ENCODE measurements at places on chromosomes 11 and 22.

DNA sequence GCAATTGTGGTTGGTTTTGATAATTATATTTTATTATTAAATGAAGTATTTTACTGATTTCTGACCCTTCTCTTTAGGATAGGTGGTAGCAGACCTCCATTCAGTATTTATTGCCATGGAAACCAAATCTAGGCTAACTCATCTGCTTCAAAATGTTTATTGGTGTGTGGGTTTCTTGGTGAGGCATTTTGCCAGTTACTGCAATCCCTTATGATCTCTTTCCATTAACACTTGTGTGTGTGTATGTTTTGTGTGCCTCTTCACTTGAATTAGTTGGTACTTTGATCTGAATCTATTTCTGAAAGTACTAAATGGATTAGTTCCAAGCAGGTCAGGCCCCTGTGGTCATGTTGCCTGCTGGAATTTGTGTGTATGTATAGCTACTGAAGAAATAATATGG, 184.4 kb upstream of the C11orf87 start:
- no peaks in the 10 kb centered on the region for H3K27me3 ChIP-seq
- no peak overlapping the region for H3K27ac ChIP-seq
- no peaks in the 10 kb centered on the region for H3K36me3 ChIP-seq
- no peak for DNase-seq

- no peak overlapping the region for H3K27ac ChIP-seq
- DNase-seq = no peak
Measured at GRCh38 chr11:111476366-111476765, 35.8 kb downstream of the BTG4 start.

- H3K27ac ChIP-seq = no peak overlapping the region
- no peak overlapping the region for H3K4me3 ChIP-seq
- no peak for DNase-seq
- H3K4me1 ChIP-seq = no peaks in the 10 kb centered on the region
- no peaks in the 10 kb centered on the region for H3K27me3 ChIP-seq
Measured at GRCh38 chr11:83864412-83865057, 578.4 kb upstream of the CCDC90B start.

DNA sequence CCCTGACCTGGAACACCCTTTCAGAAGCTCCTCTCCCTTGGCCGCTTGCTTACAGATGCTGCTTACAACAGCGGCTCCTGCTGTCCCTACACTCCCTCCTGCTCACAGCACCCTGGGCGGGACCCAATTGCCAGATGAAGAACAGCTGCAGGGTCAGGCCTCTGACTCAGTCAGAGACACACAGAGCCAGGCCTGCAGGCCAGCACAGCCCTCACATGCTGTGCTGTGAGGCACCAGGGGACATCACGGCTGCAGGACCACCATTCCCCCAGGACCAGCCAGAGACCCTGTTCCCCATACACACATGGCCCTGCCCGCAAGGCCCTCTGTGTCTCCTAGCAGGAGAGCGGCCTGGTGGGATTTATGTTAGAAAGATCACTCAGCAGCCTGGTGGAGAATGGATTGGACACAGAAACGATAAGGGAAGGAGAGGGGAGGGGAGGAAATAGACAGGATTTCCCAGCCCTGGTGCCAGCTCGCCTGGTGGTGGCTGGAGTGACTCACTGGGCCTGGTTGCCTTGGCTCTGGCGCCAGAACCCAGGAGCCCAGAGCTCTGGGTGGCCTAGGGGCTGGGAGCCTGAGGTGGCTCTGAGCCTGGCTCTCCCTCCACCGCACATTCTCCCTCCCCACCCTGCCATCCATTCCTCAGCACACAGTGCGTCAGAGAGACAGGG, 6.7 kb downstream of the CAPN5 start:
- H3K36me3 ChIP-seq = no peaks in the 10 kb centered on the region
- H3K4me3 ChIP-seq = no peak overlapping the region
- no peak for DNase-seq
- H3K27me3 ChIP-seq = no peaks in the 10 kb centered on the region
- peaks cover 9% of the 10 kb centered on the region for H3K4me1 ChIP-seq

DNA sequence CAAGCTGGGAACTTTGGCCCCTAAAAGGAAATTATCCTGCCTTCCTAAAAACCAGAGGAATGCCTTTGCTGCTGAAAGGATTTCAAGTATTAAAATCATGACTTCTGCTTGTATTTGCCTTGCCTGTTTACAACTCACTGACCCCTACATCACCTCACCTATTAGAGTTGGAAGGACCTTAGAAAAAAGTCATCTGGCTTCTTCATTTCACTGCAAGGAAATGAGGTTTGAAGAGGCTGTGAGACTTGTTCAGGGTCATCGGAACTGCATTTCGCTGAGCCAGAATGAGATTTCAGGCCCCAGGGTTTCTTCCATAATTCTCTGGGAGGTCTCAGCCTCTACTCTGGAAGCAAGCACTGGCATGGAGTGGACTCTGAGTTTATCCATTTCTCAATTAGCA, 304.1 kb downstream of the BUD13 start:
- no peaks in the 10 kb centered on the region for H3K4me1 ChIP-seq
- DNase-seq = no peak
- H3K27me3 ChIP-seq = peaks cover 14% of the 10 kb centered on the region

GRCh38 chr22:35726933-35727332, 9.3 kb downstream of the APOL5 start:
- DNase-seq = no peak
- H3K27me3 ChIP-seq = no peaks in the 10 kb centered on the region
- no peak overlapping the region for H3K27ac ChIP-seq
- H3K36me3 ChIP-seq = no peaks in the 10 kb centered on the region
- H3K4me3 ChIP-seq = no peak overlapping the region

DNA sequence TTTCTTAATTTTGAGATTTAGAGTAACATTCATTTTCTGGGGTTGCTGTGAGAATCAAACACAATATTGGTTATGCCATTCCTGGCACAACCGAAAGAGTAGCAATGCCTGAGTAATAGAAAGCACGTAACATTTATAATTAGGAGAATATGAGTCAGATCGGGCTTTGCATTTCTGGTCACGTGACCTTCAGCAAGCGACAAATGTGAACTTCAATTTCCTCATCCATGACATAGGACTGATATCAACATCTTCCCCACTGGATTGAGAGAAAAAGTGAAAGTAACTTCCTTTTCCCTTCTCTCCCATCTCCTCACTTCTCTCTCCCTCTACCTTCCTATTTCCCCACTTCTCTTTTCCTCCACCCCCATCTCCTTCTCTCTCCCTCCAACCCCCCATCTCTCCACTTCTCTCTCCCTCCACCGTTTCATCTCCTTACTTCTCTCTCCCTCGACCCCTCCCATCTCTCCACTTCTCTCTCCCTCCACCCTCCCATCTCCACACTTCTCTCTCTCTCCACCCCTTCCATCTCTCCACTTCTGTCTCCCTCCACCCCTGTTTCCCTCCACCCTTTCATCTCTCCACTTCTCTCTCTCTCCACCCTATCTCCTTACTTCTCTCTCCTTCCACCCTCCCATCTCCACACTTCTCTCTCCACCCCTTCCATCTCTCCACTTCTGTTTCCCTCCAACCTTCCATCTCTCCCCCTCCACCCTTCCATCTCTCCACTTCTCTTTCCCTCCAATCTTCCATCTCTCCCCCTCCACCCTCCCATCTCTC, 33.5 kb upstream of the CAT start:
- H3K27ac ChIP-seq = no peak overlapping the region
- H3K4me3 ChIP-seq = no peak overlapping the region
- no peaks in the 10 kb centered on the region for H3K36me3 ChIP-seq

GRCh38 chr22:23144932-23145877, at the start of gene RAB36:
TSS of gene RAB36 (plus strand) at chr22:23145477. CDS start at chr22:23146617, 1,140 bp downstream.
- H3K36me3 ChIP-seq = no peaks in the 10 kb centered on the region
- H3K27me3 ChIP-seq = no peaks in the 10 kb centered on the region
- peaks cover 3% of the 10 kb centered on the region for H3K4me1 ChIP-seq
- peak within 1 kb of the TSS; percentile 51 for H3K27ac ChIP-seq
- peak within 1 kb of the TSS; percentile 50 for H3K4me3 ChIP-seq

DNA sequence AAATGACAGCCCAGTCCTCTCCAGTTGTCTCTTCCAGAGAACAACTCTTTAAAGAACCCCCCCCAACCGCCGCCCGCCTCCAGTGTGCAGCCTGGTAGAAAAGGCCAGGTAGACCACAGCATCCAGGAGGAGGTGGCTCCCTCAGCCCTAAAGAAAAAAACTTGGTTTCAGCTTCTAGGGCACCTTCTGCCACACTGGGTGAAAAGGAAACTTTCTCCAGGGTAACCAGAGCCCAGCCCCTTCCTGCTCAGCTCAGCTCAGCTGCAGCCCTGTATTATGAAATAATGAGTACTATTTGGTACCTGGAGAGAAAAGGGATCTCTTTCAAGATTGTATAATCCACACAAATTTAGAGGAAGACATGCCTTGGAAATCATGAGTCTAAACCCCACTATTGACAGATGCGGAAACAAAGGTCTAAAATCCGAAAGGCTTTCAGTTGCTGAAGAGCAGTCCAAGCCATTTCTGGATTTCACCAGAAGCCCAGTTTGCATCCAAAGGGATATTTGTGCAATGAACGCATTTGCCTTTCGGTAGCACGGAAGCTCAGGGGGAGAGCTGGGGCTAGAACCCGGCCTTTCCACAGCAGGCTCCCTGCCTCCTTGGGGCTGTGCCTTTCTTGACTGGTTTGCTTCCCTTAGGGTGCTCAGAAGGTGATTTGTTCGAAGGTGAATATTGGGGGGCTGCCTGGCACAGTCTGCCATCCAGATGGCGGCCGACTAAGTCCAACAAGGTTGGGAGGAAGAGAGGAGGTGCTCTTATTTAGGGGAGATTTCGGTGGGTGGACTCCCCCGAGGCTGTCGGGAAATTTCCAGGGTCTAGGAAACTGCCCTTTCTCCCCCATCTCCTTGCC, 3.3 kb downstream of the FXYD6 start:
- H3K4me3 ChIP-seq = no peak overlapping the region
- H3K27ac ChIP-seq = no peak overlapping the region
- H3K36me3 ChIP-seq = no peaks in the 10 kb centered on the region
- DNase-seq = no peak

DNA sequence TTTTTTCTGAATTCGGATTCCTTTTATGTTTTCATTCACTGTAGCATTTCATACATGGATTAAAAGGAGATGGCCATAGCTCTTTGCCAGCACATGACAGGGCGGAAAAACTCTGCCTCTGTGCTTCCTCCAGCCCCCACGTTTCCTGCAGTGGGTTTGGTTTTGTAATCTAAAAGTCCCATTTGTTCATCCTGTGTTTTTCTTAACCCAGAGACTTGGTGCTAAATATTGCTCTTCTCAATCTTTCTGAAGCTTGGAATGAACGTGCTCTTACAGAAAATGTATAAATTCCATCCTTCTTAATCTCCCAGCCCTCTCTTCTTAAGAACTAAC, 89.9 kb downstream of the PPP6R3 start:
- no peak for DNase-seq
- H3K4me1 ChIP-seq = no peaks in the 10 kb centered on the region
- no peak overlapping the region for H3K27ac ChIP-seq
- no peak overlapping the region for H3K4me3 ChIP-seq

GRCh38 chr11:6472934-6473333, 807 bp downstream of the TRIM3 start:
- H3K27ac ChIP-seq = 0 out of 2 replicates have a peak overlapping the region, but pooled peaks have one; percentile 23
- H3K27me3 ChIP-seq = no peaks in the 10 kb centered on the region
- H3K4me3 ChIP-seq = peak overlapping the region; percentile 77
- DNase-seq = no peak
- no peaks in the 10 kb centered on the region for H3K36me3 ChIP-seq

DNA sequence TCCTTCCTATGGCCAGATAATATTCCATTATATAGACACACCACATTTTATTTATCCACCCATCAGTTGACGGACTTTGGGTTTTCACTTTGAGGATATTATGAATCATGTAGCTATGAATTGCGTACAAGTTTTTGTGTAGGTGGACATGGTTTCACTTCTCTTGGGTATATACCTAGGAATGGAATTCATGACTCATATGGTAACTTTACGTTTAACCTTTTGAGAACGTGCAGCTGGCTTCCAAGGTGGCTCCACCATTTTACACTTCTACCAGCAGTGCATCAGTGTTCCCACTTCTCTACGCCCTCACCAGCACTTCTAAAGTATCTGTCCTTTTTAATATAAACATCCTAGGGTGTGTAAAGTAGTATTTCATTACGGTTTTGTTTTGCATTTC, 112.0 kb downstream of the PLEKHA7 start:
- H3K4me3 ChIP-seq = no peak overlapping the region
- H3K36me3 ChIP-seq = no peaks in the 10 kb centered on the region
- no peaks in the 10 kb centered on the region for H3K27me3 ChIP-seq
- H3K4me1 ChIP-seq = no peaks in the 10 kb centered on the region

- no peaks in the 10 kb centered on the region for H3K4me1 ChIP-seq
- H3K27ac ChIP-seq = no peak overlapping the region
- no peaks in the 10 kb centered on the region for H3K36me3 ChIP-seq
- DNase-seq = no peak
- no peak overlapping the region for H3K4me3 ChIP-seq
Measured at GRCh38 chr11:132540581-132540980, 991.7 kb downstream of the OPCML start.

DNA sequence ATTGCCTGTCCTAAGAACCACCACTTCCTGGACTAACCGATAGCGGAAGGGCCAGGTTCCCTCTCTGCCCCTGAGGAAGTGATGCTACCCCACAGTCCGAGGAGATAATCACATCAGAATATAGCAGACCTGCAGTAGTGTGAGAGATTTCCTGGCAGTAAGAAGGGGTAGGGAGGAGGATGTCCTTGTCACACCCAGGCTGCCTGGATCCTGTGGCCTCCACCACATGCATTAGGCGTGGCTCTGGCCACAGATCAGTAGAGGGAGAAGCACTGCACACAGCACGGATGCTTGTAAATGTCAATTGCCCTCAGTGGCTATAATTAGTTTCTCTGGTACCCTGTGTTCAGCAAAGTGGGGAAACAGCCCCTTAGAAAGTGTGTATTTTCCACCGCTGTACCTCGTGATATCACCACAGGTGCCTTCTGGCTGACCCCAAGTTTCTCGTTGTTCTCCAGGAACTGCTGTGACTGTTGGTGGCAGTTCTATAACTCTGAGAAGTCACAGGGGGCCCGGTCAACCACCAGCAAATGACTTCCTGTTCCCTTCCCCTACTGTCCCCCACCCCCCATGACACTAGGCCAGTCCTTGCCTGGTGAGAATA, 61.8 kb downstream of the UBASH3B start:
- H3K27me3 ChIP-seq = no peaks in the 10 kb centered on the region
- H3K4me3 ChIP-seq = no peak overlapping the region
- no peaks in the 10 kb centered on the region for H3K4me1 ChIP-seq
- no peak overlapping the region for H3K27ac ChIP-seq
- H3K36me3 ChIP-seq = no peaks in the 10 kb centered on the region
- DNase-seq = no peak

DNA sequence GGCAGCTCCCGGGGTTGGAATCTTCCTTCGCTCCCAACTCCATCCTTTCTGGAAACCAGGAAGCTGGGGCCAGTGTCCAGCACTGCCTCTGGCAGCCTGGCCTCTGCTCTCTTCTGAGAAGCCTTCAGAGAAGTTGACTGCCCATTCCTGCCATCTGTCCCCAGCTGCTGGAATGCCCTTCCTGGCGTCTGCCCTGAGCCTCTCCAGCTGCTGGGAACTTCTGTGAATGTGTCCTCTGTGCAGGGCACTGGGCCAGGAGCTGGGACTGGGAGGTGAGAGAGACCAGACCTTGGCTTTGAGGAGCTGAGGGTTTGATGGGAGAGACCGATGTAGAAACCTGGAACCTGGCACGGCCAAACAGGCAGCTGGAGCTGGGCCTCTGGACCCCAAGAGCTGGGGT, 5.9 kb upstream of the SOX10 start:
- no peaks in the 10 kb centered on the region for H3K36me3 ChIP-seq
- no peak overlapping the region for H3K27ac ChIP-seq
- H3K27me3 ChIP-seq = no peaks in the 10 kb centered on the region
- no peak overlapping the region for H3K4me3 ChIP-seq
- no peaks in the 10 kb centered on the region for H3K4me1 ChIP-seq
- no peak for DNase-seq

GRCh38 chr11:43282607-43283440, 29.0 kb upstream of the API5 start:
- H3K27me3 ChIP-seq = 0 out of 2 replicates have a peak, but pooled peaks cover 2% of the 10 kb centered on the region
- H3K36me3 ChIP-seq = no peaks in the 10 kb centered on the region
- peak overlapping the region; percentile 21 for H3K4me3 ChIP-seq
- H3K27ac ChIP-seq = no peak overlapping the region

Data from Panc1 (cell line).